ENCODE measurements at places on chromosomes 4 and X.

DNA sequence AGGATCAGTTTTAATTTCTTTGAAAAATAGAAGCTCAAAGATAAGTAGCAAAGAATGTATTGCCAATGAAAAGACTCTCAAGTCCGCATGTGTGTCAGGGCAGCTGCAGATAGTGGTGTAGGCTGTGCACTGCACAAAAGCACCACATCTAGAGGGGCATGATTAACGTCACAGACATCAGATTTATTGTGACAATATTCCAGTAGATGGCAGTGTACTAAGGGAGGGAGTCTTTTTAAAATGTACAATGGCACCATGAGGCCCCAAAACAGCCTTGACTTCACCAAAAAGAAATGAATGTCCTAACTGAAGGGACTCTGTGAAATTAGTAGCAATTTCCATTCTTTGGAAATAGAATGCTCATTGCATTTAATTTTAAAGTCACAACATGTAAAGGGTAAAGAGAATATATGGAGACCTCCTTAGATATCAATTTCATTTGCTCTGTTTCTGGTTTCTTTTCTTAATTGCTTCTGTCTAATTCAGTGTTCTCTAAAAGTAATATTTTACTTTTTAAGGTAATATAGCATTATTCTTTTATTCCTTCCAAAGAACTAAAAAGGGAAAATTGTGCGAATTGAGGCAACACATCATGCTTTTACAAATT, 98.4 kb downstream of the ZNF827 start:
- DNase-seq = peak; percentile 35

- no peak for DNase-seq
Observed at GRCh38 chr4:162911349-162911748, 255.3 kb downstream of the NAF1 start.

DNA sequence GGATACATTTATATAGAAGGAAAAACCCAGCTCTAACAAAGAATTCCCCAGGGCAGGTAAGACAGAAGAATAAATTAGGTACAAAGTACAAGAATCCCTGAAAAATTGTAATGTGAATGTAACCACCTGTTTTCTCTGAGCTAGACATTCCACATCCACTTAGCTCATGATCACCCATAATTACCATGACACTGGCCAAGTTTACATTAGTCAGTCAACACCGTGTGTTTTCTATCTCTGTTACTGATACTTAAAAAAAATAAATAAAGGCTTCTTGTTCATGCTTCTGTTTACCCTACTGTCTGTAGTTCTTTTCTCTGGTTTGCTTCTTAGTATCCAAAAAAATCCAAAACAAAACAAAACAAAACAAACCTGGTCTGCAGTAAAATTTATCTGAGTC, 66.0 kb downstream of the CBLL2 start:
- no peak for DNase-seq

DNA sequence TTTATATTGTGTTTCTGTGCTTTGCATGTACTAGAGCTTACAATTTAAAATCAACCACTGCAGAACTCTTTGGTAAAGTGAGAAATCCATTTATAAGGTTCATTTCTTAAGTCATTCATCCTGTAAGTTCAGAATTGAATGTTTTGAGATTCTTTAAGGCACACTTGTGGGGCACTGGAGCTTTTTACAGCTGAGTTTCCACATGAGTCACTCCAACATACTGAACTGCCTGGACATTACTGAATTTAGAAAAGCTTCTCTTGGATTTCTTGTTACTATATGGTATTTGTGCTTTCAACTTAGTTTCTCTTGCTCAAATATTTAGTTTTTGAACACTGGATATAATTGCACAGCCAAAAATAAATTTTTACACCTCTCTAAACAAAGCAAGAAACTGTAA, 226.3 kb downstream of the PACRGL start:
- DNase-seq = no peak

DNA sequence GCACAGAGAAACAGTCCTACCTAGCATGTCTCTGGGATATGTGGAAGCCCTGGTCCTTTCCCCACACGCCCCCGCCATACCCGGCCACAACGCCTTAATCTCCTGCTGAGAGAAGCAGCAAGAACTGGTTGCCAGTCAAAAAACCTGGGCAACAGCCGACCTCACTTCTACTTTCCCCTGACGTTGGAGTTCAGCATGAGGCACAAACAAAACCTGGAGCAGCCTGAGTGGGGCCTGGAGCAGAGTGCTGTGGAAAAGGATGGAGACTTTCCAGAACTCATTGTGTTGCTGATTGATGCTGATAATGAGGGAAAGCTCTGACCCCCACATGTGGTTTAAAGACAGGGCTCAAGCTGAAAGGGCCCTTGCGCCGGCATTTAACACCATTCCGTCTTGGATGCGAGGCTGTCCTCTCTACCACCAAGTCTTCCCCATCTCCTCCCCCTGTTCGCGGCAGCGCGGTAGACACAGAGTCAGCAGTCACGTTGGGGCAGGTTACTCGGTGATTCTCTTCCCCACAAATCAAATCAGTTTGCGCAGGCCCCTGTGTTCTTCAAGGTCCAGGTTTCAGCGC, 666 bp downstream of the CCDC158 start:
- no peak for DNase-seq

- DNase-seq = peak; percentile 77
Observed at GRCh38 chr4:38621028-38621684, 42.8 kb upstream of the KLF3 start.

- peak; percentile 36 for DNase-seq
Observed at GRCh38 chr4:128819082-128819742, 9.7 kb downstream of the JADE1 start.

DNA sequence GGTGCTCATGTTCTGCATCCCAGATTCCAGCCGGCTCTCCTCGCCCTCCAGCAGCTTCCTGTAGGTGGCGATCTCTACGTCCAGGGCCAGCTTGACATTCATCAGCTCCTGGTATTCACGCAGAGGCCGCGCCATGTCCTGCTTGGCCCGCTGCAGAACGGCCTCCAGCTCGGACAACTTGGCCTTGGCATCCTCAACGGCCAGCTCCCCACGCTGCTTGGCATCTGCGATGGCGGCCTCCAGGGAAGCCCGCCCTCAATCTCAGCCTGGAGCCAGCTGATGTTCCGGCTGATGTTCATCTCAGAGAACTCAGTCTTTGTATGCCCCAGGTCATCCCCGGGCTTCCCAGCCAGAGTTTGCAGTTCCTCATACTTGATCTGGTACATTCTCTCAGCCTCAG, 431.8 kb upstream of the DIPK2B start:
- peak; percentile 1 for DNase-seq

- no peak for DNase-seq
Observed at GRCh38 chr4:173267711-173268110, 66.4 kb downstream of the HMGB2 start.

GRCh38 chr4:163744861-163745260, 250.4 kb downstream of the TMA16 start:
- no peak for DNase-seq

DNA sequence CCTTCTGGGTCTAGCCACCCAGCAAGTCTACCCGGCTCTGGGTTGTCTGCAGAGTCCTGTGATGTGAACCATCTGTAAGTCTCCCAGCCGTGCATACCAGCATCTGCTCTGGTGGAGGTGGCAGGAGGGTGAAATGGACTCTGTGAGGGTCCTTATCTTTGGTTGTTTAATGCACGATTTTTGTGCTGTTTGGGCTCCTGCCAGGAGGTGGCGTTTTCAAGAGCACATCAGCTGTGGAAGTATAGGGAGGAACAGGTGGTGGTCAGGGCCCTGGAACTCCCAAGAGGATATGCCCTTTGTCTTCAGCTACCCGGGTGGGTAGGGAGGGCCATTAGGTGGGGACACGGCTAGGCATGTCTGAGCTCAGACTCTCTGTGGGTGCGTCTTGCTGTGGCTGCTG, 66.5 kb upstream of the ZFP42 start:
- DNase-seq = no peak

- no peak for DNase-seq
Observed at GRCh38 chr4:119190354-119190753, 22.2 kb upstream of the USP53 start.

GRCh38 chrX:641671-642435, 11.3 kb downstream of the SHOX start:
- no peak for DNase-seq

- DNase-seq = no peak
Observed at GRCh38 chrX:39059866-39060265, 258.6 kb downstream of the MID1IP1 start.

GRCh38 chrX:139738581-139738980, 30.6 kb upstream of the MCF2 start:
- no peak for DNase-seq

DNA sequence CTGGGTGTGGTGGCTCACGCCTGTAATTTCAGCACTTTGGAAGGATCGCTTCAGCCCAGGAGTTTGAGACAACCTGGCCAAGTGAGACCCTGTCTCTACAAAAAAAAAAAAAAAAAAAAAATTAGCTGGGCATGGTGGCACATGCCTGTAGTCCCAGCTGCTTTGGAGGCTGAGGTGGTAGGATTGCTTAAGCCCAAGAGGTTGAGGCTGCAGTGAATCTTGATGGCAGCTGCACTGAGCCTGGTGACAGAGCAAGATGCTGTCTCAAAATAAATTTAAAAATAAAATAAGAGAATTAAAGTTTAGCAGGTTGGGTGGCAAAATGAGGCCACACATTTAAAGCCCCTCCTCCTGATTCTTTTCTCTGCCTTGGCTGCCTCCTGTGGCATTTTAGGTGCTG, 47.1 kb downstream of the HTT start:
- no peak for DNase-seq

GRCh38 chr4:153468587-153468986, 2.4 kb downstream of the TMEM131L start:
- no peak for DNase-seq

DNA sequence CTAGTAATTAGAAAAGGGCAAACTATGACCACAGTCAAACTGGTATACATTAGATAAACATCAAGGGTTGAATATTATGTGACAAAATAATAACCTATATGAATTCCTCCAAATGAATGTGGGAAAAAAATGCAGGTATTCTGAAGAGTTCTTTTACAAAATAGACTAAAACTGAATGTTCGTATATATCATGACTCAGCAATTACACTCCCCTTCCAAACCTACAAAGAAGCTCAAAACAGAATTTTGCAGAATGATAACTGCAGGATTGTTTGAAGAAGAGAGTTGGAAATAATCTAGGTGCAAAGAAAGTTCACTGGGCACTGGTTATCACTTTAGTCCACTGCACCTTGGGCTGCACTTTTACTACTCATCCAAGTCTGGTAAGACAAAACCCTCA, 134.1 kb downstream of the GABRG1 start:
- DNase-seq = no peak

- DNase-seq = no peak
Observed at GRCh38 chr4:45062935-45063545, 336.7 kb upstream of the GNPDA2 start.

- no peak for DNase-seq
Observed at GRCh38 chrX:48792219-48792618, 5.8 kb downstream of the GATA1 start.

DNA sequence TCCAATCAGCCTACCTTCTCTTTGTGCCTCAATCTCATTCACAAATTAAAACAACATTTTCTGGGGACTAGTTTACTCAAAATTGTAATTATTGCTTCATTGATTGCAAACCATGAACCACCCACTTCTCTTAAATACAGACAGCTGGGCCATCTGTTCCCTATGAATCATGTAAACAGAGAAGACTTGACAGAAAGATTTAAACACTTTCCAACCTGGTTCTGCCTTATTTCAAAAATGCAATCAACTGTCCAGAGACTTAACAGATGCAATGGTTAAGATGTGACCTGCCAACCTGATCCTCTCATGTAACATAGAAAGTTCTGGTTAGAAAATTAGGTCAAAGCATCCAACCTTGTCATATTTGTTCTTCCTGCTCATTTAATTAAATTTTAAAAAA, 20.8 kb upstream of the SERTM2 start:
- no peak for DNase-seq

DNA sequence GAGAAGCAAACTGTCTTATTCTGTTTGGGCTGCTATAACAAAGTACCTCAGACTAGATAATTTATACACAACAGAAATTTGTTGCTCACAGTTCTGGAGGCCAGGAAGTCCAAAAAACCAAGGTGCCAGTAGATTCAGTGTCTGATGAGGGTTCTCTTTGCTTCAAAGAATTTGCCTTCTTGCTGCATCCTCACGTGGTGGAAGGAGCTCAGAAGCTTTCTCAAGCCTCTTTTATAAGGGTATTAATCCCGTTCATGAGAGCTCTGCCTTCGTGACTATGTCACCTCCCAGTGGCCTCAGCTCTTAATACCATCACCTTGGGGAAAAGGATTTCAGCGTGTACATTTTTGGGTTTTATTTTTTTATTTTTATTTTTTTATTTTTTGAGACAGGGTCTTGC, 20.1 kb downstream of the CA5B start:
- no peak for DNase-seq

GRCh38 chr4:131091896-131092295, 1995.9 kb downstream of the C4orf33 start:
- DNase-seq = peak; percentile 11

DNA sequence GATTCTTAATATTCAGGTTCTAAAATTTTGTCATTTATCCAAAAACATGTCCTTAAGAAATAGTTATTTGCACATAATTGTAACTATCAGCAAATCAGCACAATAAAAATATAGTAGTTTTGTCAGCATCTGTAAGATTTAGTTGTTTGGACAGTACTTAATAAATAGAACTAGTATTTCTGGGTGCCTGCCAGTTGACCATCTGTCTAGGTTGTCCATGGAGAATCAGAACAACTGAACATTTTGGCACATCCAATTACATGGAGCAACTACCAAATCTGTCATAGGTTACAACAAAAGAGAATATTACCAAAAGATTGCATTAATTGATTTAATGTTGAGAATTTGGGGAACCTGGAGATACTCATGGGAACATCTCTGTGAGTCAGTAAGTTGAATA, 305.5 kb upstream of the TACR3 start:
- no peak for DNase-seq

GRCh38 chr4:39961311-39961877, 16.3 kb downstream of the PDS5A start:
- DNase-seq = no peak

GRCh38 chr4:7837597-7838135, 102.0 kb downstream of the AFAP1 start:
- DNase-seq = no peak

GRCh38 chr4:2788532-2789103, 4.3 kb upstream of the SH3BP2 start:
- DNase-seq = peak; percentile 44

DNA sequence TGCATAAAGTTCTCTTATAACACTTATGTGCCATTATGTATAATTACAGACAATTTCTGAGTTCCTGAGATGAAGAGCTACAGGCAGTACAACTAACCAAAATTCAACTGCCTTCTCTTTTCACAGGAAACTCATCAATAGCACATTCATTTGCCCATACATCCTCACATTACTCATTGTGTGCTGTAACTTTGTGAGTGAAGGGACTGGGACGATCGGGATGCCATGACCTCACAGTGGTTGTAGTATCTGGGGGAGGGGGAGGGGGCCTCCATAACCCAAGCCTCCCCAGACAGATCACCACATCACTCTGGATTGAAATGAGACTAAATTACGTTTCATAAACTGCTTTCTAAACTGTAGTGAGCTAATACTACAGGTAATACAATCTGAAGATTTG, 60.7 kb downstream of the ABCG2 start:
- no peak for DNase-seq

- DNase-seq = no peak
Observed at GRCh38 chrX:72308209-72308565, 2.5 kb upstream of the CITED1 start.

All from K562 (cell line).